ENCODE measurements at places on chromosomes 5 and 9.

- no peak for DNase-seq
Measured at GRCh38 chr5:72032788-72033187, 74.5 kb upstream of the MAP1B start.

DNA sequence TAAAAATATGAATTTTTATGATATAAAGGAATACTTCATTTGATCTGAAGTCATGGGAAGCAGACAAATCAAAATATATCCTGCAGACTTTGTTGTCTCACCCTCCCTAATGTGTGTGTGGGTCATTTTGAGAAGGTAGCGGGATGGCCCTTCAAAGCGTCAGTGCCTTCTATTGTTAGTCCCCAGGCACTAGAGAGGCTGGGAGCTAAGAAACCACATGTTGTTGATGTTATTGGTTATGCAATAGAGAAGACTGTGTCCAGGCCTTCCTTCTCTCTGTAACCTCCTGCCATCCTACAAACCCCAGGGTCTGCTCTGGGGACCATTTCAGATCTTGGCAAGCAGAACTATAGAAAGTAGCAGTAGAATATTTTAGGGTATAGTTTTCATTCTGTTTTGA is 94.7 kb downstream of the NLN start:
- DNase-seq: no peak

- DNase-seq: no peak
Measured at GRCh38 chr5:126695091-126695490, 81.8 kb upstream of the LMNB1 start.

GRCh38 chr9:78954286-78954685 is 617.5 kb upstream of the TLE4 start:
- DNase-seq: no peak

DNA sequence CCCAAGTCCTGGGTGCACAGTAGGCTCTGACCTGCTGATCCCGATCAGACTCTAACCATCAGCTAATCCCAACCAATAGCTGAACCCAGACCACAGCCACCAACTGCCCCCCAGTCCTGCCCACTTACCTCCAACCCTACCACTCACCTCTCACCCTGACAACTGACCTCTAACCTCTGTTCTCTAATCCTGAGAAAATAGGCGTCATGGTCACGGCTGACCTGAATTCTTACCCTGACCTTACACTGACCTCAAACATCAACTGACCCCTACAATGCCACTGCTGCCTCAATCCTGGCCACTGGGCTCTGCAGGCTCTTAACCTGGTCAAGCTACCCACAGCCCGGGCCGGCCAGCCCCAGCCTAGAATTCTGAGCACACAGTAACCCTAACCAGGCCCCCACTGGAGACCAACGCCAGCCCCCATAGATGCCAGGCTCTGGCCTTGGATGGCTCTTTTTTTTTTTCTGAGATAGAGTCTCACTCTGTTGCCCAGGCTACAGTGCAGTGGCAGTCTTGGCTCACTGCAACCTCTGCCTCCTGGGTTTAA is 63.8 kb upstream of the ASS1 start:
- DNase-seq: no peak

DNA sequence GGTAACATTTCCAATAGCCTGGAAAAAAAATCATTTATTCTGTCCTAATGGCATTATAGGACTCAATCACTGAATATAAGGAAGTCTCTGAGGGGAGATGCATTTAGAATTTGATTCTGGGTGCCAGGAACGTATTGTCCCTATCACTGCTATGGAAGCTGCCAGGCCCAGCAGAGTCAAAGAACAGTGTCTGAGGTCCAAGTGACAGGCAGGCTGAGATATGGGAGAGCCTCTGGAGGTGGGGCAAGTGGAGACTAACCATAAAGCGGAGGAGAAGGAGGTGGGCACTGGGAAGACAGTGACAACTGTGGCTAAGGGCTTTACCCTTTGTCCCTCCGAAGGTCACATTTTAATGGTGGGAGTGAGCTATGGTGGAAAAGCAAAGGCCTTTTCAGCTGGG is 505.5 kb downstream of the CTNND2 start:
- no peak for DNase-seq

GRCh38 chr9:92669527-92669889 is 423 bp downstream of the IPPK start:
- DNase-seq: peak; percentile 50

DNA sequence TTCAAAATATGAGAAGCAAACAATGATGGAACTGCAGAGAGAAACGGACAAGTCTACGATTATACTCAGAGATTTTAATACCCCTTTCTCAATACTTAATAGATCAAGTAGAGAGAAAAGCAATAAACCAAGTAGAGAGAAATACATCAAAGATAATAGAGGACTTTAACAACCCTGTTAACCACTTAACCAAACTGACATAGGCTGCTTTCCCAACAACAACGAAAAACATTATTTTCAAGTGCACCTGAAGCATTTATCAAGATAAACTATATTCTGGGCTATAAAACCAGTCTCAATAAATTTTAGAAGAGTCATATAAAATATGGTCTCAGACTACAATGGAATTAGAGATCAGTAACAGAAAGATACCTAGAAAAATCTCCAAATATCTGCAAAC is 67.4 kb downstream of the GNAQ start:
- DNase-seq: no peak

DNA sequence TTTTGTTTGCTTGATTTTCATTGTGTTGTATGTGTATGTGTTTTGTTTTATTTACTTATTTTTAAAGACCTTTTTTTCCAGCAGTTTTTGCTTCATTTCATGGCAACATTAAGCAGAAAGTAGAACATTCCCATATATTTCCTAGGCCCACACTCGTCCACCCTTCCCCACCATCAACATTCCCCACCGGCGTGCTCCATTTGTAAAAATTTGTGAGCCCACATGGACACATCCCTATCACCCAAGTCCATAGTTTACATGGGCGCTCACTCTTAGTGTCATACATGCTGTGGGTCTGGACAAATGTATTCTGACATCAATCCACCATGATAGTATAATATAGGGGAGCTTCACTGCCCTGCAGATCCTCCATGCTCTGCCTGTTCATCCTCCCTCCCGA is 133.8 kb downstream of the ADAMTS16 start:
- no peak for DNase-seq

- DNase-seq: no peak
Measured at GRCh38 chr9:96061293-96061987, 185.9 kb downstream of the ERCC6L2 start.

GRCh38 chr5:1166370-1166769 is 35.0 kb upstream of the SLC6A19 start:
- DNase-seq: no peak
